ENCODE measurements at places on chromosomes 2 and 18.

GRCh38 chr2:60808330-60808801, 52.3 kb downstream of the PAPOLG start:
- DNase-seq, result no peak

DNA sequence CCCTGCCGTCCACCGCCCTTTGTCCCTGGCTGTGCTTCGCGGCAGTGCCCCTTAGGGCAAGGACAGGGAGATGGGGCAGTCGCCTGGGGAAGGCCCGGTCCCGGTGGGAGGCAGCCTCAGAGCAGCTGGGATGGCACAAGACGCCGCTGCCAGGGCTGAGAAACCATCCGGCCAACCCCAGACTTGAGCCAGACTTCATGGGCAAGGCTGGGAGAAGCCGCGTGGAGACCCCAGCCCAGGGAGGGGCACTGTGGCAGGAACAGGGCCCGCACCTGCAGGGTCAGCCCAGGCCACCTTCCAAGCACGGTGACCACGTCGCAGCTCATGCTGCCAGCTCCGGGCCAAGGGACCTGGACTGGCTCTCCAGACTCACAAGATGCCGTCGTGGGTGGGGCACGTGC, 84.0 kb downstream of the NFATC1 start:
- DNase-seq, result no peak

GRCh38 chr18:68323921-68324320, 391.0 kb downstream of the TMX3 start:
- DNase-seq, result no peak

- DNase-seq, result no peak
These were observed 108.0 kb downstream of the TWIST2 start for GRCh38 chr2:238955648-238956531.

DNA sequence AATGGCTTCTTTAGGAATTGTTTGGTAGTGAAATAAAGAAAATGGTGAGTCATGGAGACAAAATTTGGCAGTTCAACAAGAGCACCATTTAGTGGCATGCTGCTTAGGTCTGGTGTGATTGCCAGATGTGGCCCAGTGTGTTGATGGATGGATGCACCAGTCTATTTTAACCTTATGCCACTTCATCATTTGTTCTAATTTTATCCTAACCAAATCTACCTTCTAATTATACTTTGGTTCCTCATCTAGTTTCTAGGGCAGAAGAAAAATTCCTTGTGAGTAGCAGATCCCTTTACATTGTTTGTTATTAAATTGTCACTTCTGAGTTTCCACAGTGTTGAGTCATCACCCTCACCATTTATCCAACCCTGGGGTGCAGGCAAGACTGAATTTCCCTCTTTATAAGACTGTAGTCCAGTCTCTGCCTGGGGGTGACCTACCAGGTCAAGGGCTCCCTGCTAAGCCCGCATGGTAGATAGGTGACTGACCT, 32.5 kb downstream of the NABP1 start:
- no peak for DNase-seq

GRCh38 chr2:160920061-160920460, 240.2 kb upstream of the TANK start:
- no peak for DNase-seq

- DNase-seq, result no peak
These were observed 99.0 kb upstream of the SATB2 start for GRCh38 chr2:199556527-199557285.

GRCh38 chr18:34847408-34847807, 137.3 kb downstream of the DTNA start:
- DNase-seq, result no peak

GRCh38 chr2:33321236-33321771, 155.1 kb upstream of the RASGRP3 start:
- no peak for DNase-seq

- no peak for DNase-seq
These were observed 33.0 kb downstream of the MRO start for GRCh38 chr18:50786864-50787263.

DNA sequence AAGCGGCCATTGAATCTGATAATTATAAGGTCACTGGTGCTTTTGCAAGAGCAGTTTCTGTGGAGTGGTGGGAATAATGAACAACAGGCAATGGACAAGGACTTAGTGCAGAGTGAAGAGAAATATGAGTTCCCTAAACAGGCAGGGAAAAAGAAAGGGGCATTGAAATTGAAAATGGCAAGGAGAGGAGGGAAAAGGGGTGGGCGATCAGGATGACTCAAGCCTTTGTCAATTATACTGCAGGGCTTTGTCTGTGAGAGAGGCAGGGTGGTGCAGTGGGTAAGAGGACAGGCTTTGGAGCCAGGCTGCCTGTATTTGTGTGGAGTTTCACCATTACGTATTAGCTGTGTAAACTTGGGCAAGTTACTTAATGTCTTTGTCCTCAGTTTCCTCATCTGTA, 29.5 kb upstream of the PAIP2B start:
- DNase-seq, result no peak

- no peak for DNase-seq
These were observed 129.9 kb downstream of the MARCHF4 start for GRCh38 chr2:216242365-216242764.

GRCh38 chr2:9690716-9691498, 60.1 kb upstream of the YWHAQ start:
- DNase-seq, result no peak

DNA sequence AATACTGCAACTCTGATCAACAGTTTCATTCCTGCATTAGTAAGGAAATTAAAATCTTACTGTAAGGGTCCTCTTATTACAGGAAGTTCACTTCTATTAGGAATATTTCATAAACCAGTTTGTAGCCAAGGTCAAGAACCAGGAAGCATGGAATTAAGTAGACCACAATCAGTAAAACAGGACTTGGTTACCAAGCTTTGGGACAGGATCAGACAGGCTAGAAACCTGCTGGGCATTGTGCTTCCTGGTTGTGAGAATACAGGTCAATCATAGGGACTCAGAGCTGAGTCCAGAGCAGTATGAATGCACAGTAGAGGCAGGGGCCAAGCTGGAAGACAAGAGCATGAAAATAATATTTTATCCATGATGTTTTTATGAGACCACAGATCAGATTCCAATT, 248.0 kb downstream of the IKZF2 start:
- DNase-seq, result no peak
